ENCODE measurements at places on chromosomes 6 and 20.

- no peak for DNase-seq
- H3K4me1 ChIP-seq = peaks cover 24% of the 10 kb centered on the region
- H3K36me3 ChIP-seq = peaks cover 5% of the 10 kb centered on the region
- H3K27ac ChIP-seq = no peak overlapping the region
- H3K27me3 ChIP-seq = no peaks in the 10 kb centered on the region
Measured at GRCh38 chr6:2763345-2763841, 1.8 kb upstream of the WRNIP1 start.

GRCh38 chr6:90941885-90942284 is 355.0 kb upstream of the MAP3K7 start:
- H3K4me3 ChIP-seq = no peak overlapping the region
- H3K27me3 ChIP-seq = no peaks in the 10 kb centered on the region
- no peak for DNase-seq
- peaks cover 2% of the 10 kb centered on the region for H3K4me1 ChIP-seq
- no peak overlapping the region for H3K27ac ChIP-seq

DNA sequence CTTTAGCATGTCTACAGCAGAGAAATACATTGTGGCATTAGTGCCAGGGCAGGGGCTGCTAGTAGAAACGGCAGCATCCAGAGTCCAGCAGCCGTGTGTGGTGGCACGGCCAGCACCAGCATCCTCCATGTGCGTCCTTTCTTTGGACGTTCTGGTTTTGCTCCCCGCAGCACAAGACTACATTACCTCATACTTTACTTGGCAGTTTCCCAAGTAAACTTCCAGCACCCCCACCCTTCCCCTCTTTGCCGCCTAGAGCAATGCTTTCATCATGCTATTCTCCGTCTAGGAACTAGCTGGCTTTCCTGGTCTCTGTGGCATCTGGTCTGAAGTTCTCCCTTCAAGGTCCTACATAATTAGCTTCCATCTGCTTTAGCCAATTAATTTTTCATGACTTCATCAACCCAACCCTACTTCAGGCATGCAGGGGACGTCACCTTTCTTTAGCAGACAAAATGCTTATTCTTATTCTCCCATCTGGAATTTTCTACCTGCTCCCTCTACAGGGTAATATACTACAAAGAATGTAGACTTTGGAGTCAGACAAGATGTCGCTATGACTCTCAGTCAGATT is 67.6 kb downstream of the BLOC1S5 start:
- H3K27me3 ChIP-seq = no peaks in the 10 kb centered on the region
- no peak overlapping the region for H3K27ac ChIP-seq
- DNase-seq = no peak

DNA sequence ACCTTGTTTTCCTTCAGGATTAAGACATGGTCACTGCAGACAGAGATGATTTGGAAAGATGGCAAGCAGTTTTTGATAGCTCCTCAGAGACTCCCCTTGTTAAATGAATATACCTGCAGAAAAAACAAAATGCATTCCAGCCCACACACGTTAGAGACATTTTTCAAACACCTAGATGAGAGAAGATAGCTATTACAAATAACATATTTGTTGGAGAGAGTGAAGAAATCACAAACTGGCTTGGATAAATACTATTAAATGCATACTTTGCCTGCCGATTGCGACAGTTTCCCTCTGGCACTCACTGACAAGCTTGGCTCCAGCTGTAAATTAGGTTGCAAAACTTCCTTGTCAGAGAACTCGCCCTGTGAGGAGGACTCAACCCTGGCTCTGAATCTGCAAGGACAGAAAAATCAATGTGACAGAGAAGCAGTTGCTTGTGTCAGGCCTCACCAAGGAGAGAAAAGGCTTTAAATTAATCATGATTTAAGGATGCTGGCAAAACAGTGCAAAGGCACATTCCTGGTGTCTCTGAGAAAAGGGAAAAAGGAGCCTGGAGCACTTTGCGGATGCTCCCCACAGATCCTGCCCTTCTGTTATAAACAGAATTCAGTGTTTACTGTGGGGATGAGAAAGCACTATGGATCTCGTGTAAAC is 423.7 kb upstream of the MARCKS start:
- H3K36me3 ChIP-seq = no peaks in the 10 kb centered on the region
- no peak overlapping the region for H3K27ac ChIP-seq
- H3K4me3 ChIP-seq = no peak overlapping the region
- DNase-seq = no peak

GRCh38 chr6:118187568-118188164 is 280.6 kb downstream of the SLC35F1 start:
- no peaks in the 10 kb centered on the region for H3K27me3 ChIP-seq
- H3K4me3 ChIP-seq = no peak overlapping the region
- no peaks in the 10 kb centered on the region for H3K4me1 ChIP-seq
- no peak overlapping the region for H3K27ac ChIP-seq
- H3K36me3 ChIP-seq = no peaks in the 10 kb centered on the region

- H3K4me1 ChIP-seq = no peaks in the 10 kb centered on the region
- H3K27me3 ChIP-seq = no peaks in the 10 kb centered on the region
- no peak for DNase-seq
- H3K27ac ChIP-seq = no peak overlapping the region
- H3K36me3 ChIP-seq = peaks cover 31% of the 10 kb centered on the region
Measured at GRCh38 chr20:56483970-56484369, 15.5 kb downstream of the RTF2 start.

DNA sequence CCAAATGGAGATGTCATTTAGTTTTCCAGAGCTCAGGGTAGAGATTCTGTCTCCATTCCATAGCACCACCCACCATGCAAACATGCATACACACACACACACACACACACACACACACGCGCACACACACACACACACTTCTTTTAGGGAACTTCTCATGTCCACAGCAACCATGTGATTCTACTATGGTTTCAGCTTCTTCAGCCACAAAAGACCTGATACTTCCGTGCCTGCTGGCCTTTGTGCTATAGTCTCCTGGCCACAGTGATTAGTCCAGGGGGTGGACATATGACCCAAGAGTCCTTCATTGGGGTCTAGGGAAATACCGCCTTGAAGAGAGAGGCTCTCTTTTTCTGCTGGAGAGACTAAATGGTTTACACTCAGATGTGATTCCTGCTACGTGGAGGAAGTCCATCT is 53.5 kb downstream of the CARMIL1 start:
- H3K4me1 ChIP-seq = no peaks in the 10 kb centered on the region
- no peak overlapping the region for H3K4me3 ChIP-seq
- no peaks in the 10 kb centered on the region for H3K27me3 ChIP-seq

DNA sequence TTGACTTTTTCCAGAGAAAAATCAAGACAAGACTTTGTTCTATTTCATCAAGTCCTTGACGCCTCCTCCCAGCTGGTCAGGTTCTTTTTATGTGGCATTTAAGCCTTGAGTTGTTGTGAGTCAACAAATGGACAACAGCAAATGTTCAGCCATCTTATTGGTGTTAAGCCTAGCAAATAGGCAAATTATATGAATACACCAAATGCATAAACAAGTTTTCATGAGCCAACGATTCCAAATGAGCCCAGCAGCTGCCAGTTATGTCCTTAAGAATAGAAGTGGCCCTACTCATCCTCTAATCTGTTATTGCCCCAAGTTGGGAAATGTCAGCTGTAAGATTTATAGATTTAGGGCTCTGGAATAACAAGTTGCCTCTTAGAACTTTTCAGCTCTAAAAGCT is 312.0 kb downstream of the SOX4 start:
- H3K4me1 ChIP-seq = no peaks in the 10 kb centered on the region
- H3K27me3 ChIP-seq = no peaks in the 10 kb centered on the region
- H3K27ac ChIP-seq = no peak overlapping the region
- no peaks in the 10 kb centered on the region for H3K36me3 ChIP-seq

- DNase-seq = no peak
- H3K4me1 ChIP-seq = no peaks in the 10 kb centered on the region
- H3K27ac ChIP-seq = no peak overlapping the region
- H3K27me3 ChIP-seq = no peaks in the 10 kb centered on the region
- H3K36me3 ChIP-seq = no peaks in the 10 kb centered on the region
Measured at GRCh38 chr6:32932132-32932868, 8.5 kb downstream of the HLA-DMB start.

DNA sequence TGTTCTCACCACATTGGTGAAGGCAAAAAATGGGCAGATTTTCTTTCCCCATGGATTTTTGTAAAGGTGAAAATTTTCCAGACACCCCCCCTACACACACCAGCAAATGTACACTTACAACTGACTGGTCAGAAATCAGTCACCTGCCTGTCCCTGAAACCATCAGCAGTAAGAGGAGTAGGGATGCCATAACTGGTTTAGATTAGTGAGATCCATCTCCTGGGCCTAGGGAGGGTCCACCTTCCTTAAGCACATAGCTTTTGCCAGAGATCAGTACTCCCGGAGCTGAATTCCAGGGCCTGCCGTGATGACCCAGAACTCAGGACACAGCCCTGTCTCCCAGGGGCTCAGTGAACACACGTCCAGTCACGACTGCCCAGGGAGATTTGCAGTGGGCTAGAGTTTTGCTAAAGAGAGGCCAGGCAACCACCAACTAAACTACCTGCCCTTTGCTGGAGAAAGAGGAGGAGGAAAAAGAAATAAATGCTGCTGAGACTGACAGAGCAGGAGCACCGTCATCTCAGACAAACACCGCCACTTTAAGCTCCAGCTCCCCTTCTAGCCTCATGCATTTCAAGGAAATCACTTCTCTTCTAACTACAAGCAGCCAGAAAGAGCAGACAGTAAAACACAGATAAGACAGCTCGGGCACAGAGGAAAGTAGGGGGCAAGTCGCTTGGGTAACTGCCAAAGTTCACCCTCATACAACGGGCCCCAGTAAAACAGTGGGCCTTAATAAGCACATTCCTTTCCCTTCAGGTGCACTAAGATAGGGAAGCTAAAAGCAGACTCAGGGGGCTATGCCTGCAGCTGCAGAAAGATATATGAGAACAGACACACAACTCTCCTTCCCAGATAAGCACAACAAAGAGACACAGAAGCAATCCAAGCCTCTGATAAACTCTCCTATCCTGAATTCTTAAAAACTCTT is 82.6 kb upstream of the SPTLC3 start:
- DNase-seq = no peak
- no peaks in the 10 kb centered on the region for H3K36me3 ChIP-seq
- H3K27ac ChIP-seq = no peak overlapping the region
- no peaks in the 10 kb centered on the region for H3K27me3 ChIP-seq

- no peaks in the 10 kb centered on the region for H3K27me3 ChIP-seq
- H3K4me3 ChIP-seq = no peak overlapping the region
- peaks cover 34% of the 10 kb centered on the region for H3K4me1 ChIP-seq
- DNase-seq = no peak
- H3K36me3 ChIP-seq = peaks cover 47% of the 10 kb centered on the region
Measured at GRCh38 chr6:41927253-41927652, 6.0 kb downstream of the BYSL start.

GRCh38 chr6:145292066-145292465 is 443.3 kb downstream of the EPM2A start:
- no peaks in the 10 kb centered on the region for H3K4me1 ChIP-seq
- H3K36me3 ChIP-seq = no peaks in the 10 kb centered on the region
- H3K4me3 ChIP-seq = no peak overlapping the region
- no peak overlapping the region for H3K27ac ChIP-seq
- no peaks in the 10 kb centered on the region for H3K27me3 ChIP-seq

GRCh38 chr6:27694547-27694874 is 217.7 kb downstream of the OR2B2 start:
- H3K4me1 ChIP-seq = no peaks in the 10 kb centered on the region
- DNase-seq = no peak
- no peaks in the 10 kb centered on the region for H3K36me3 ChIP-seq
- no peaks in the 10 kb centered on the region for H3K27me3 ChIP-seq
- no peak overlapping the region for H3K27ac ChIP-seq

DNA sequence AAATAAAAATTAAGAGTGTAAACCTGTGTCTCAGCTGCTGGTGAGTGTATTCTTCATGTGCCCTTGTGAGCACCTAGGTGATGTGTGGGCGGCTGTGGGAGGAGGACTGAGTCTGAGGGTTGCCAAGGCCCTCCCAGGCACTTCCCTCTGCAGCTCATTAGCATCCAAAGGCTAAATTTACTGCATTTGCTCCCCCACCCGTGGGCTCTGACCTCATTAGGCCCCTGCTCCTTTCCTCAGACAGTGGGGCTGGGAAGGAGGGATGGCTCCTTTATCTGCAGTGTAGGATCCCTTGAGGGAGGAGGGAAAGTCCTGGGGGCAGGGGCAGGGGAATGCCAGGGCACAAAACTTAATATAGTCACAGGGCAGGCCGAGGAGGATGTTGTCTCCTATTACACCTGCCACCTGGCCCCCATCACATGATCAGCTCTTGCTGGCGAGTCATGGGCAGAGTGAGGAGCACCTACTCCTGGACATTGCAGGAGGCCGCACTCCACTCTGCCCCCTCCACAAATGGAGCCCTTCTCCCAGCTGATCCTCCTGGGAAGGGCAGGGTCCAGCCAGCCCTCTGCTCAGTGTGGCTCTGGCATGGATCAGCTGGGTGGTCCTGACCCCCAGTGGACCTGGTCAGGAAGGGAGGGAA is 133.2 kb downstream of the MRPL14 start:
- no peaks in the 10 kb centered on the region for H3K36me3 ChIP-seq
- no peak overlapping the region for H3K4me3 ChIP-seq
- no peaks in the 10 kb centered on the region for H3K27me3 ChIP-seq

DNA sequence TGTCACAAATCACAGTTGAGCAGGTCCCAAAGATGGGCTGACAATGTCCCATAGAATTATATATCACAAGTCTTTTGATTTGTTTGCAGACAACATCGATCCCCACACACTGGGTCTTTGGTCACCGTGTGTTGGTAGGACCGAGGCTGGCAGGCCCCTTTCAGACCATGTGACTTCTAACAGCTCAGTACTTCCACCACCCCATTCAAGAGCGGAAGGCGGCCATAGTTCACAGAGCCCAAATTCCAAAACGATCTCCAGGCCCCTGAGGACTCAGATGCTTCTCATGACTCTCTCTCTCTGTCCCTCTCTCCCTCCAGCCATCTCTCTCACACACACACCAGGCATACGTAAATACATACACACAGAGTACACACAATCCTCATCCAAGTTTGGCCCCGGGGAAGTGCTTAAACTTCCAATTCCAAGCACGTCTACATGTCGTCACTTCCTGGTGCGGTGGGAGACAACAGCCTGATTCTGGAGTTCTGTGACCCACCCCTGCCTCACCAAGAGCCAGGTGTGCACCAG is 155.9 kb upstream of the INSM1 start:
- DNase-seq = no peak
- no peak overlapping the region for H3K4me3 ChIP-seq
- H3K27me3 ChIP-seq = no peaks in the 10 kb centered on the region
- H3K27ac ChIP-seq = no peak overlapping the region
- peaks cover 8% of the 10 kb centered on the region for H3K4me1 ChIP-seq

Data from Karpas-422 (cell line).